ENCODE measurements at places on chromosomes 3 and 15.

DNA sequence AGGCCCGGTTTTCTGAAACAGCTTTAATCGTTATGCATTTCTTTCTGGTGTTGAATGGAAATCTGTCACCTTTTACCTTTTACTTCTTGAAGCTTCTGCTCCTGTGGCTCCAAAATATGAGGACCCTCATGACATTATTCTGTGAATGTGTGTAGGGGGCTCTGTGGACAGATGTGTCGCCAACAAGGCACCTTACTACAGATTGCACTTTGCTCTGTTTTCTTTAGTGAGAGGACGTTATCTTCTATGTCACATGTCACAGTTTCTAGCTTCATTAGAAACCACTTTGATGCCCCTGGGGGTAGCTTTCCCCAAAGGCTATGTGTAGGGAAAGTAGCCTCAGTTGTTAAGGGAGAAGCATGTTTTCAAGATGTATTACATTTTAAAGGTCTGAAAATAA is 195.6 kb downstream of the ZNF621 start:
- DNase-seq, result no peak

GRCh38 chr15:76147906-76148570 is 88.3 kb downstream of the TMEM266 start:
- DNase-seq, result peak; percentile 72

GRCh38 chr15:95208988-95209387 is 977.6 kb downstream of the MCTP2 start:
- no peak for DNase-seq

DNA sequence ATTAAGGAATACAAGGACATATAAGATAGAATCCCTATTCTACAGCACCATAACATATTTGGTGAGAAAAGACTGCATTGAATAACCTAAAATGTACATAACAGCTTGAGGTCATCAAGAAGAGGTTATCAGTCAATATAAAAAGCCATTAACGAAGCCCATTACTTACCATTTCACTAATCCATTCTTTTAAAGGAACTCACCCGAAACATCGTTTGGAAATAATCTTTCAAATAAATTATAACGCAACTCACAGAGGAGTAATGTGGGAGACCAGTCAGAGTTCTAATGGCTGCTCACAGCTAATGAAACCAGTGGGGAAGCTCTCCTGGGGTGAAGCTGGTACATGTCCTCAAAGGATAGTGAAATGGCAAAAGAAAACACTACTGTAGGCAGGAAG is 188.4 kb downstream of the TBC1D5 start:
- no peak for DNase-seq

DNA sequence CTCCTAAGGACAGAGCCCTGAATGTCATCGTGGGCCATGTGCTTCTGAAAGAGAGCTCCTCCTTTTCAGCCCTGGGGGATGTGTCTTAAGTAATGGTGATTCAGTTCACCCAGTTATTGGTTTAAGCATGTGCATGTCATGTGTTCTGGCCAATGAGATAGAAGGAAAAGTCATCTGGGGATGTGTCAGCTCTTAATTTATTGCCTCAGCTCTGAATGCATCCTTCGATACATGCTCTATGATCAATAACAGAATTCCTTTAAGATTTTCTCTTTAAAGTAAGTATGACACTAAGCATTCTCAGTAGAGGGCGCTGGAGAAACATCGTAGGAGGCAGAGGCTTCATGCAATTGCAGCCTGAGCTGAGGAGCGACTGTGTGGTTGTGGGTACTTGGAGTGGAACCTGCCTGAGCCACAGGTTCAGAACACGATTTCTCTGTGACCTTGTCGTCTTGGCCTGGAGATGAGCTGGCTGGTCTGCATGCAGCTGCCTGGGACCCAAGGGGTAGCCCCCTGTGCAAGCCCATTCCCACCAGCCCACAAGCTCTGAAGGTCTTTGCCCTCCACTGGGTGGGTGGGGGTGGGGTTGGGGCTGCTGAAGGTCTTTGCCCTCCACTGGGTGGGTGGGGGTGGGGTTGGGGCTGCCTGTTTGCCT is 69.5 kb downstream of the C3orf38 start:
- peak; percentile 15 for DNase-seq

GRCh38 chr3:66400411-66401156 is 100.2 kb downstream of the LRIG1 start:
- no peak for DNase-seq

- DNase-seq, result no peak
These were observed 339.0 kb upstream of the NR2E3 start for GRCh38 chr15:71471347-71471746.

- no peak for DNase-seq
These were observed 167.0 kb upstream of the ANKRD28 start for GRCh38 chr3:15964605-15965442.

- DNase-seq, result no peak
These were observed 55.7 kb downstream of the PXYLP1 start for GRCh38 chr3:141287326-141287725.

GRCh38 chr3:9246189-9246588 is 3.3 kb downstream of the SRGAP3 start:
- no peak for DNase-seq

DNA sequence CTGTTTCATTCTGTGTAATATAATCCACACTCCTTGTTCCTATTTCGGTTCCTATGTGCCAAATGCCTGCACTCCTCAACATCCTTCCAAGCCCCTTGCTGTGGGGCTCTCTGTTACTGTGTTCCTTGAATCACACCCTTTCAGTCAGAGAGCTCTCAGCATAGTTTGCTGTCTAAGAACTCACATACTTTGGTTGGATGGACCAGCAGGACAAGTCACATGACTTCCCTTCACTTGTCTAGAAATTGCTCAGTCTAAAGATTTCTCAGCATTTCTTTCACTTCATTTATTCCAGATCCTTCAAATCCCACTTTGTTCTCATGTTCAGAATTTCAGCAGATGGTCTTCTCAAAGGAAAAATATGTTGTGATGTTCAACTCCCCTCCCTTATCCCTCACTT is 203.5 kb upstream of the PFN2 start:
- no peak for DNase-seq

- no peak for DNase-seq
These were observed 66.7 kb downstream of the GRIP2 start for GRCh38 chr3:14473411-14473891.

- DNase-seq, result peak; percentile 63
These were observed 36.0 kb upstream of the COLQ start for GRCh38 chr3:15557511-15557946.

DNA sequence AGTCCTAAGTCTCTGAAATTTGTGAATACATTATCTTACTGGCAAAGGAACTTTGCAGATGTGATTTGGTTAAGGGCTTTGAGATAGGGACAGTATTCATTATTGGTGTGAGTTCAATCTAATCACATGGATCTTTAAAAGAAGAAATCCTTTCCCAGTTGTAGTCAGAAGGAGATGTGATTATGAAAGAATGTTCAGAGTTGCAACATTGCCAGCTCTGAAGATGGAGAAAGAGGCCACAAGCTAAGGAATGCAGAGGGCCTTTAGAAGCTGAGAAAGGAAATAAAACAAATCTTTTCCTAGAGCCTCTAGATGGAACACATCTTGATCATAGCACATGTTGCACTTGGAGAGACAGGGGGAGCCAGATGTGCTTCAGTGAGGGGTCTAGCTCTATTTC is 27.7 kb upstream of the SIAH2 start:
- DNase-seq, result no peak

- peak; percentile 18 for DNase-seq
These were observed 646 bp upstream of the SLC35G2 start for GRCh38 chr3:136818191-136818768.

- no peak for DNase-seq
These were observed 14.4 kb downstream of the AGTR1 start for GRCh38 chr3:148711981-148712666.

GRCh38 chr15:58771621-58772250 is 634 bp downstream of the MINDY2 start:
- no peak for DNase-seq

DNA sequence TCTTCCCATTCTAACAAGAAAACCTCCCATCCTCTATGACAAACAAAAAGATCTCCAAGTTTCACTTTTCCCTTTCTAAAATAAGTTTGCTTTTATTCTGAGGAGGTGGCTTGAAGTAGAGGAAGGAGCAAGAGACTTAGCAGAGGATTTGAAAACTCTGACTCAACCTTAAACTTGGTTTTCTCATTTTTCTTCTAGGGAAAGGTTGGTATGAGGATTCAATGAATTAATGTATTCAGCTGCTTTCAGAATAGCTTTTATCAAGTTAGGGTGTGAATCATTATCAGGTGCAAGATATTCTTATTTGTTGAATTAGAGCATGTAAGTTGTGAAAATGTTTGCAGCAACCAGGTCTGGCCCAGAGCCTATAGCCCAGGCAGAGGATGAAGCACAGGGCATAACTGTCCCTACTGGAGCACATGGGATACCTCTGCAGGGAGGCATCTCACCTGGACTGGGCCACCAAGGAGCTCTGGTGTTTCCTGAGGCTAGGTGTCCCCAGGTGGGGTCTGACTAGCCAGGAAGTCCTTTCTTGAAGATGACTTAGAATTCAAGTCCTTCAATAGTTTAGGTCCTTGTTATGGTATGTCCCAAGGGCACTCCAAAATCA is 42.3 kb downstream of the SATB1 start:
- no peak for DNase-seq

DNA sequence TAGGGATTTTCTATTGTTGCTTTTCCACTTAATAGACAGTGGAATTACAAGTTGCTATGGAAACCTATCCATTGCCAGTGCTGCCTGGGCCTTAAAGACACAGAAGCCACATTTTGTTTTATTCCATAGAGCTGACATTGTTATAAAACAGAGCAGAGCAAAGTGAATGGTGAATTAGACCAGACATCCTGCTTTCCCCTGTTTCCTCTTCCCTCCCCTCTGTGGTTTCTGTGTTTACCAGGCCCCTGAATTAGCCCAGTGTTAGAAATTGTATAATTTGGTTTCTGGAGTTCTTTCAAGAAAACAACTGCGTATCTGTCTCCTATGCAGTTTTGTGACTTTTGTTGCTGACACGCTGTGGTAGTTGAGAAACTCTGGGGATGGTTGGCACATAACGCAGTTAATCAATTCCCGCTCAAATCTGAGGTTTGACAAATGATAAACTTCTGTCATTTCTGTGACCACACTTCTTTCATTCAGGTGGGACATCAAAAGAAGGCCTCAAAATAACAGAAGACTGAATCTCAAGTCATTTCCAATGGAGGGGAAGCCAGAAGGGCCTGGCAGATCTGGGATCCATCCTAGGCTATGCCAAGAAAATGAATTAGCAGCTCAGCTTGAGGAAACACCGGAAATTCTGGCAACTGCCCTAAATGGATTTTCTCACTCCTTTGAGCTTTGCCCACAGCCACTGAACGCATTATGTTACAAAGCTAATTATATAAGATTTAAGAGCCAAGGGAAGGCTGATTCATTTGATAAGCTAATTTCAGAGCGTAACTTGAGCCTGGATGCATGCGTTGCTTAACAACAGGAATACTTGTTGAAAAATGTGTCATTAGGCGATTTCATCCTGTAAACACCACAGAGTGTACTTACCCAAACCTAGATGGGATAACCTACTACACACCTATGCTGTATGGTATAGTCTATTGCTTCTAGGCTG is 46.9 kb downstream of the NR1D2 start:
- DNase-seq, result no peak

DNA sequence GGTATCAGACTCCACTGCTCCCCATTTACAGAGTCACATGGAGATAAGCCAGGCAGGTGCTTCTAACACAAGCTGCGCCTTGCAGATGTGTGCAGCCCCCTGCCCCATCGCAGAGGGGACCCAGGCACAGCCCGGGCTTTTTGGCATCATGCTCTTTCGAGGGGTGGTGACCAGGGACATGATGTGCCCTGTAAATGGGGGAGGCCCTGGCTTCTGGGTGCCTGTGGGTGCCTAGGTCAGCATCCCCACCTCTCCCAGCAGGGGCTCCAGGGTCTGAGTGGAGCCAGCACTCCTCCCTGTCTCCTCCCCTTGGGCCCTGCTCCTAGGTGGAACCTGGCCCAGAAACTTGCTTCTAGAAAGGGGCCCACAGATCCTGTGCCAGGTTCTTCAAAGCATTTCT is 15.2 kb downstream of the TRPM1 start:
- no peak for DNase-seq

- no peak for DNase-seq
These were observed 114.0 kb upstream of the OSTN start for GRCh38 chr3:191085091-191085490.

DNA sequence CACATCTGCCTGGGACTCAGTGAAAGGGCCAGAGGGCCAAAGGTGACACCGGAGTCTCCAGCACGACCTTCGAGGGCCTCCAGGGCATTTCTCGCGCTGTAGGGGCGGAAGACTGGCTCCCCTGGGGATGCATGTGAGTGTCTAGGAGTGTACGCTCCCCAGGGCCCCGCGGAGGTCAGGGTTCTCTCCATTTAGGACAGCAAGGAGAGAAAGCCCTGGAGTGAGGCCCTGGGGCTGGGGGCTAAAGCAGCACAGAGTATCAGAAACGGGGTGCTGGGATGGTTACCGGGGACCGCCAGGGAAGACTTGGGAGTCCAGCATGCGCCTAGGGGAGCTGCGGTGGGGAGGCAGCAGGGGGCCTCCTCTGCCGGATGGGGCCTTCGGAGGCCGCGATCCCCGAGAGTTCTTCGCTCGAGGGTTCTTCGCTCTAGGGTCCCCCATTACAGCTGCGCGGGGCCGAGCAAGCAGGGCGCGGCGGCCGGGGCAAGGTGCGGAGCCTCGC is 595 bp upstream of the APBA2 start:
- no peak for DNase-seq

- no peak for DNase-seq
These were observed 27.8 kb downstream of the DUSP7 start for GRCh38 chr3:52028572-52028971.

- DNase-seq, result no peak
These were observed 55.2 kb downstream of the NPTN start for GRCh38 chr15:73578026-73578425.

DNA sequence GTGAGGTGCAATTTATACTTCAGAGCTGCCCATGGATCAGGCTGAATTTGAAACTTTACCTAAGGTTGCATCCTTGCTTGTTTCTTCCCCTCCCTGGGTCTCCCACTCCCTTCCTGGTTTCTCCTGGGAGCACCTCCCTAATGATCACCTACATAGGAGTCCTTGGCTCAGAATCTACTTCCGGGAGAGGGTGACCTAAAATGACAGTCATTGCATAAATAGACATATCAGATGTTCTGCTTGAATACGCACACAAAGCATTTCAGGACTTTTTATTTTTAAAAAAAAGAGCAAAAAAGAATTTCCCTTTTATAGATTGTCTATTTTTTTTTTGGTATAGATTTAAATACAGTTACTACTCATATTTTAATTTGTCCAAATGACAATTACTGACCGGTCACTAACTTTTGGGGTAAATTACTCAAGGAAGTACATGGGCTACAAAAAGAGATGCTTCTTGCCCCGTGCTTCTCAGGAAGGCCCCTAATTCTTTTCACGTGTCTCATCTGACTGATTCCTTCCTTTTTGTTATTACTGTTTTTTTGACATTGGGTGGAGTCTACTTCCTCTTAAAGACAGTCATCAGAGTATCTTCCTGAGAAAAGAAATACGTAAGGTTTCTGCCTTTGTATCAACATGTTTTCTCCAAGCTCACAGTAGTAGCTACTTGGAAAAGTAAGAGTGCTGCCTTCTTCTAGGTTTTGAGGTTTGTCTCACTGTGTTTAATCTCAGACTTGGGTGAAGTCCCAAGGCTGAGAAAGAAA is 4.9 kb upstream of the MYZAP start:
- peak; percentile 28 for DNase-seq

- DNase-seq, result no peak
These were observed 72.7 kb upstream of the FNDC3B start for GRCh38 chr3:171966533-171967136.
